ENCODE measurements at places on chromosomes 11 and 22.

- no peak for DNase-seq
These were observed 7.3 kb downstream of the RSF1 start for GRCh38 chr11:77813256-77813655.

GRCh38 chr11:35540526-35540925, 15.1 kb upstream of the PAMR1 start:
- DNase-seq: no peak

- DNase-seq: no peak
These were observed 3.0 kb downstream of the MAFF start for GRCh38 chr22:38204784-38205183.

- peak; percentile 6 for DNase-seq
These were observed 65.3 kb downstream of the AMBRA1 start for GRCh38 chr11:46528445-46529094.

GRCh38 chr11:114322934-114323333, 26.7 kb downstream of the NNMT start:
- no peak for DNase-seq

- no peak for DNase-seq
These were observed 111.4 kb downstream of the COMMD9 start for GRCh38 chr11:36177836-36178235.

GRCh38 chr11:11992257-11993212, 15.9 kb downstream of the DKK3 start:
- no peak for DNase-seq

GRCh38 chr11:57311109-57311936, 13.4 kb downstream of the TNKS1BP1 start:
- DNase-seq: peak; percentile 63

GRCh38 chr22:20128902-20129746, 2.5 kb upstream of the ZDHHC8 start:
- DNase-seq: peak; percentile 56

GRCh38 chr11:86469491-86470388, 95.1 kb downstream of the CCDC81 start:
- DNase-seq: no peak

DNA sequence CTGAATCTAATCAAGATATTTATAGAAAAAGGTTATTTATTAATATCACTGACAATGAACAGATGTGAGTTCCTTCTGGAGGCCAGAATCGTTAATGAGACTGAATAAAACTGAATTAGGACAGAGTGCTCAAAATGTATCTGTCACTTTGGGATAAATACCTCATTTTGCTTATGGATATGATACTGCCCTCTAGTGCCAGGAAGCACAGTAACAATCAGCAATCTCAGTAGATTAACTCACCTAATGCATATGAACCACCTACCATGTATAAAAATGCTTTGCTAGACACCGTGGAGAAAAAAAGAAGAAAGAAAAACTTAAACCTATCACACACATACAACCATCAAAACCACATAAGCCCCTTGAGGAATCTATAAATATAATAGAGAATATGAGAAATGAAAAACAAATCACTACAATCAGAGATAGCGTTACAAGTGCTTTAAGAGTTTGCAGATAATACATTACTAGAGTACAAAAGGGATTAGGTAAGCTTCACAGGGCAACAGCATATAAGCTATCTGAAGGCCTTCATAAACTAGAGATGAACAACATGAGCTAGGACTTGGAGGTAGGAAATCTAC, 117.4 kb downstream of the SGSM3 start:
- DNase-seq: no peak

DNA sequence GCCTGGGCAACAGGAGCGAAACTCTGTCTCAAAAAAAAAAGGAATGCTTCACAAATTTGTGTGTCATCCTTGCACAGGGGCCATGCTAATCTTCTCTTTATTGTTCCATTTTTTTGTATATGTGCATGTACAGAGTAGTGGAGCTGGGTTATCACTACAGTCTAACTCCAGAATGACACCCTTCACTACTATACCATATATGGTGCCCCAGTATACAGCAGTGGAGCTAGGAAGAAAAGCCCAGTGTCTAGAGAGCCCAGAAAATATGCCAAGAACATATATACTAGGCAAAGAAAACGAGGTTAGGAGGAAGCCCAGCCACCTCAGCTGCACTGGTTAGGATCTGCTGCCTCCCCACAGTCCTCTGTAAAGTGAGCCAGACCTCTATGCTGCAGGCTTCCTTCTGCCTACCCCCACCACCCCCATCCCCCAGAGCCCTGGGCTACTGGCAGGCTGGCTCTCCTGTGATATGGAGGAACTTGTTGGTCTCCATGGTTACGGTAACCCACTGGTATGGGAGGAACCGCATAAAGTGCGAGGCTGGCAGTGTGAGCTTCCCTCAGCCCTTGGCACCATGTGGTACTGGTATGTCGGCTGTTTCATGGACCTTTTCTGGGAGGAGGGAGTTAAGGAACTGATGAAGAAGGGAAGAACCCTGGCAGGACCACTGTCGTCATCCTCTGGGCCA, 34.3 kb downstream of the RCOR2 start:
- DNase-seq: no peak

DNA sequence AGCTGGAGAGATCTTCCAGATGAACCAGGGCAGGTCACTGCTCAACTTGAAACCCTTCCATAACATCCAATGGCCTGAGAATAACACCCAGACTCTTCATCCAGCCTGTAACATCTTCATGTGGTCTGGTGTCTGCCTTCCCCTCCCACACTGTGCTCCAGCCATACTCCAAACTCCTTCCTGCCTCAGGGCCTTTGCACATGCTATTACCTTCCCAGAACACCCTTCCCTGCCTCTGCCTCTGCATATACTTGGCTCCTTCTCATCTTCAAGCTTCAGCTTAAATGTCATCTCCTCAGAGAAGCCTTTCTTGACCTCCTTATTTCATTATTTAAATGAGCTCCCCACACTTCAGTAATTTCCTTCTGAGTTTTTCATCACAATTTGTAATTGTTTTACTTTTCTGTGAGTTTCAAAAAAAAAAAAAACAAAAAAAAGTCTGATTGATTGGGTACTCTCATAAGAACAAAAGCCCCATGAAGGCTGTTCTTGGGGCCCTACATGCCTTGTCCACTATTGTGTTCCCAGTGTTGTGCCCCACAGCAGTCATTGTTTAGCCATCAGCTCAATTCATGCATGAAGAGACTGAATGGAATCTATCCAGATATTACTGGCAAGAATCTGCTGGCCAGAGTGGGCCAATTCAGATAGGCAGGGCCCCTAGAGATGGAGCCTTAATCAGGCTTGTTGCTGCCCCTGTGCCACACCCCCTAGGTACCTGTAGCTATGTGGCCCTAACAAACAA, 22.1 kb downstream of the LMO1 start:
- no peak for DNase-seq

- DNase-seq: no peak
These were observed 17.2 kb downstream of the CREB3L1 start for GRCh38 chr11:46294365-46295309.

DNA sequence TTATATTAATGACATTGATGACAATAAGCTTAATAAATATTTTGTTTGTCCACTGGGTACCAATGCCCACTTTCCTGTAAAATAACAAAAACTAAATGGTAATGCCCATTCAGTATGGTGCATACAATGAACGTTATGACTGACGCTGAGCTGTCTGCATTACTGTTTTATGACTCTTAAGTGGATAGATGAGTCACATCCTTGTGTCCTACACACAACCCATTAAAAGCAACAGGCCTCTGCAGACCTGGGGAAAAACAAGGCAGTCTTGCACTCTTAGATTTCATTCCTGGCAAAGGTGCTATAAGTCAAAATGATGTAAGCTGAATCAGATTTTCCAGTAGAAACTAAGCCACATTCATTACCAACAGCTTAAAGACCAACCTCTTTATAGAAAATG, 176.3 kb upstream of the TMEM45B start:
- no peak for DNase-seq

DNA sequence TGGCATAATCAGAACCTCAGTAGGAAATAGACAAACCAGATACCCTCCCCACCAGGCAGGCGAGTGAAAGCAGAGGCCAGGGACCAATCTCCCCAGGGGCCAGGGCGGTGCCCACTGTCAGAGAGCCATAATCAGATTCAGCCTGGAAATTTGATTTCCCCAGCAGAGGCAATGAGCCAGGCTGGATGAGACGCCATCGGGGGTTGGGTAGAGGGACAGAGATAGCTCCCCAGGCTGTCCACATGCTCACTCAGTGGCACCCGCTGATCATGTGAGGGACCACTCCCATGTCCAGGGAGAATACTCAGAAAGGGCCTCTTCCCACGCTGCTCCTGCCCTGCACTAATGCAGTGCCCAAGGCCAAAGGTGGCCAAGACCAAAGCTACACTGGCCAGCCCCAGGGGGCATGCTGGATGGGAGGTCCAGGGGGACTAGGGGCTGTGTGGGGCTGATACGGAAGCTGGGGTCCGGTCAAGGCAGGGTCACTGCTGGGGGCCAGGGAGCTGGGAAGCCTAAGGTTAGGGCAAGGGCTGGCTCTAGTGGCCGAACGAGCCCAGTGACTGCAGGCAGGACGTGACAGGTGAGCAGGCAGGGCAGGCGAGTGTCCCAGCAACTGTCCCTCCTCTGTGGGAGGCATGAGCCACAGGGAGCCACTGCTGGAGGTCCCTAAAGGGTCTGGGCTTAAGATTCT, 19.8 kb downstream of the ARVCF start:
- DNase-seq: no peak

DNA sequence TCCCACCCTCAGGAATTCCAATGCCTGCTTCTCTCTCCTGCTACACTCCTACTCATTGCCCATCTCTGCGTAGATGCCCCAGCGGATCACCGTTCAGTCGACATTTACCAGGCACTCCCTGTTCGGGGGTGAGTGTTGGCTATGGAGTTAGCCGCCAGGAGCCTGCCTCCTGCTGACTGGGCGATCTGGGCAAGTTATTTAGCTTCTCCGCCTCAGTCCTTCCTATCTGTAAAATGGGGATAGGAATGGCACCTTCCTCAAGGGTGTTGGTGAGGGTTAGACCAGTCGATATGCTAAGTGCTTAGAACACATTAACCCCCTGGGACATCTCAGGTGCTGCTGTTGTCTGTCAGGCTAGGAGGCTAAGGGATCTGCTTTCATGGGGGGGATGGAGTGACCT, 30.9 kb downstream of the FADD start:
- DNase-seq: no peak

DNA sequence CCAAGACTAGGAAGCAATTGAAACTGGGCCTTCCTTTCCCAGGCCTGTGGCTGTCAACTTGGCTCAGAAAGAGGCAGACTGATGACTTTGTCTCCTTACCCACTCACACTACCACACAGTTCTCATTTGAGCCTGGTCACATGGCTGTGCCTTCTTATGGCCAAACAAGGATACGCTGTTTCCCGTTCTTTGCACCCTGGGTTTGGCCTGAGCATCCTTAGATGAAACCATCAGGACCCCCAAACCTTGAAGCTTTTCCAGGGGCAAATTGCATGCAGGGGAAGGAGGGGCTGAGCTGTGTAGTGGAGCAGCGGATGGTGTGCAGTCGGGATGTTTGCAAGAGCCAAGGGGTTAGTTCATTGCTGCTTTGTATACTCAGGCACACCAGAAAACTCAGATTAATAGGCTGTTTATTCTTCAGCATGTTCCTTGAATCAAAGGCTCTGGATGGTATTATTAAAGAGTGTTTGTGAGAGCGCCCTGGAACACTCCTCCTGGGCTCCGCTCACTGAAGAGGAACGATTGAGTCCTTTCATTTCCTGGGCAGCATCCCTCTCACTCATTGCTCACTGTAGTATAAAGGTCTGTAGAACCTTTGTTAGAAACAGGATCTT, 69.8 kb downstream of the ARFGAP2 start:
- no peak for DNase-seq

DNA sequence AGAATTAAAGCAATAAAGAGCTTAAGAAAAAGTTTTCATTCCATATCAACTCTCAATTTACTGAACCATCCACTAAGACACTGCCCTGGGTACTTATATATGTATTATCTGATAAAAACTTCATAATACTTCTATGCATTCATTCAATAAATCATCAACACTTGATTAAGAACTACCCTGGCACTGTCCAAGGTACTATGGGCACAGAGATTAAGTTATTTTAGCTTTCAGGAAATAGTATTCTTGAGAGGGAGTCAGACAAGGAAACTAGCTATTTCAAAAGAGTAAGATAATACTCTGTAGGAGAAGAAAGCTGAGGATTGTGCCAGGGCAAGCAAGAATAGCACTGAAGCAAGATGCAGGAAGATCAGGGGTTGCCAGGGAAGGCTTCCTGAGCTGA, 640.8 kb downstream of the FAM181B start:
- DNase-seq: no peak

- no peak for DNase-seq
These were observed 1158.5 kb downstream of the JRKL start for GRCh38 chr11:97548280-97548679.

- DNase-seq: no peak
These were observed 498.5 kb downstream of the INSC start for GRCh38 chr11:15613251-15613650.

GRCh38 chr22:36417281-36417686, 29.5 kb upstream of the MYH9 start:
- no peak for DNase-seq

DNA sequence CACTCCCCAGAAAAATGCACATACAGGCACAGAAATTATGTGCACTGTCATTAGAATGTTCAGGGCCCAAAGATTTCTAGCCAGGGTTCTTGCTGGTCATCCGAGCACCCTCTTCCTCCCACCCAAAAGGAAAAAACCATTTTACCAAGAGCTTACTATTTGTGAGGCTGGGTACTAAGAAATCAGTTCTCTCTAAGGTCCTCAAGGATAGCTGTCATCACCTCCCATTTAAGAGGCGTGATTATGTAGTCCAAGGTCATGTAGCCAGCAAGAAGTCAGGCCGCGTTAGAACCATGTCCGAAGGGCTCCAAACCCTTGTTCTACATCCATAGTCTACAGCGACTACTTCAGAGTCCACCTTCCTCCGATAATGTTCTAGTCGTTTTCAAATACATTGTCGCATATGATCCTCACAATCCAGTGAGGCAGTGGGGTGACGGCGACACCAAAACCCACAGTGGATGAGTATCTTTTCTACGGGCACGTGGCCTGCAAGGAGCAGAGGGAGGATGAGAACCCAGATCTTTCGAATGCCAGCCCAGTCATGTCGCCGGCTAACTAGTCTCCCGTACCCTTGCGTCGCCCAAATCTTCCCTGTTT, 634 bp downstream of the TIMM8B start:
- peak; percentile 50 for DNase-seq

GRCh38 chr11:115123641-115124040, 380.6 kb downstream of the CADM1 start:
- DNase-seq: no peak

GRCh38 chr11:99739464-99740089, 718.8 kb downstream of the CNTN5 start:
- no peak for DNase-seq

GRCh38 chr22:50719814-50720300, 18.1 kb upstream of the ACR start:
- DNase-seq: no peak

GRCh38 chr11:31810779-31811647, at the start of gene PAX6:
Gene PAX6 (minus strand): TSS chr11:31811322. CDS start chr11:31806411, 4,911 bp downstream.
- peak; percentile 36 for DNase-seq

Data from stimulated activated CD4-positive, alpha-beta T cell treated with anti-CD3 and anti-CD28 coated beads, Interleukin-4, amount 100 ng/mL, for 1 hour (primary cell).